Small intestine (tissue), 16 donors: ENCODE measurements at places on chromosomes 16 and 17. TPM values are rescaled to one million over a fixed set of nuclear protein-coding genes. Genes with fewer than 3 reads are reported as not detected.

NTN1 gene
- polyA plus RNA-seq, result 1.1 TPM

GP2 gene
- polyA plus RNA-seq, result 34.4 TPM

ZC3H7A gene
- polyA plus RNA-seq, result 21.2 TPM

SPEM3 gene
- polyA plus RNA-seq, result not detected

SLC13A2 gene
- 40.5 TPM for polyA plus RNA-seq

NUP88 gene
- 65.7 TPM for polyA plus RNA-seq

PERCC1 gene
- polyA plus RNA-seq, result not detected

PRAC2 gene
- polyA plus RNA-seq, result not detected
